Fibroblast of skin of back (primary cell): ENCODE measurements at places on chromosomes 16 and 17.

- DNase-seq = no peak
Observed at GRCh38 chr17:29573871-29574731, 5.6 kb downstream of the TP53I13 start.

GRCh38 chr17:74801896-74802295 is 25.8 kb upstream of the NAT9 start:
- DNase-seq = no peak

DNA sequence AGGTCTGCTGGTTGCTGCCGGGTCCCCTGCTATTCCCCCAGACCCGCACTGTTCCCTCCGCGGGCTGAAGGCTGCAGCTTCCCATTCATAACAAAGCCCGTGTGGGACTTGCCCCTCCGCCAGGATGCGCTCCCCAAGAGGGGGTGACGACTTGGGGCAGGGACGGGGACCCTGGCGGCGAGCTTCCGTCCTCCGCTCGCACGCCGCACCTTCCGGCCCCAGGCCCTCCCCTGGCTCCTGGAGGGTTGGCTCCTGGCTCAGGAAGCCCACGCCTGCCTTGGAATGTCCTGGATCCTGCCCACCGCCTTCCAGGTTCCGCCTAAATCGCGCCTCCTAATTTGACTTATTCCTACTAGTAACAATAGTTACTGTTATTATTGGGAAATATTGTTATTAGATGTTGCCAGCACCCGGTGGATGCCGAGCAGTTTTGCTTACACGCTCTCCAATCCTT is 1.1 kb upstream of the TFAP4 start:
- peak; percentile 40 for DNase-seq

DNA sequence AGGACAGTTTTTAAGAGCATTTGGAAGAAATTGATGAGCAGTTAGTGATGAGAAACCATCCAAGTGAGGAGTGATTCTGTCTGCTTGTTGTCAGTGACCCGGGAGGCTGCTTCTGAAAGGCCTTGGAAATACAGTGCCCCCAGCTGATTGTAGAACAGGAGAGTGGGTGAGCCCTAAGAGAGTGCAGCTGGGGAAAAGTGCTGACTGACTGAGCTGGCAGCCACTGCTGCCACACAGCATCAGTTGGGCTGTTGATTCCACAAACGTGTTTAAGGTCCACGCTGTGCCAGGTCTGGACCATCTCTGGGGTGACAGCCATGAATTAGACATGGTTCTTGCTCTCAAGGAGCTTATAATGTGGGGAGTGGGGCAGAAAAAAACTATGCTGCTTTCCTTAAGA is 18.9 kb downstream of the NUP93 start:
- no peak for DNase-seq

- DNase-seq = no peak
Observed at GRCh38 chr16:83854420-83854819, 44.5 kb upstream of the MLYCD start.

DNA sequence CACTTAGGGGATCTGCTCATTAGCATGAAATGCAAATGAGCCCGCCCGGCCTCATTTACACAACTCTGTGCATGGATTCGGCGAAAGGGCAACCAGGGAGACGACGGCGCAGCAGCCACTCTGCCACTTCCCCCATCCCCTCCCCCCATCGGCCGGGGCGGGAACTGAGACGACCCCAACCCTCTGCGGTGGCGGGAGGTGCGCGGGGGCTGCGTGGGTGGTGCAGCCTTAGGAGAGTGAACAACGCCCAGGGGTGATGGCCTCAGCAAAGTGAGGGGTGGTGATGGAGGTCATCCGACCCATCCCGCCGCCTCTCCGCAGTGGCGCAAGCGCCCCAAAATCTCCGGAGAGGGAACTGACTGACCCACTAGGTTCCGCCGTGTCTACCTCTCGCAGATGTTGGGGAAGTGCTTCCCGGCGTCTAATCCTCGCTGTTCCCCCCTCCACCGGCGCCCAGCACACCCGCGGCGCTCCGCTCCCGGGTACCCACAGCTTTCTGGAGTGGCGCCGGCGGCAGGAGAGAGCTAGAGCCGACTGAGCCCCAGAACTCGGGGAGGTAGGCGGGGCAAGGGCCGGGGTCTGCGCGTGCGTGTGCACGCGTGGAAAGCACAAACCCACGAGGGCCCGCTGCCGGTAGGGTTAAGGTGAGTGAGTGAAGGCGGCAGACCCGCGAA is 1.4 kb upstream of the CACNA1G start:
- no peak for DNase-seq

- DNase-seq = no peak
Observed at GRCh38 chr17:6556121-6557039, at the start of gene PITPNM3. TSS of gene PITPNM3 (minus strand) at chr17:6556555. CDS start at chr17:6556406, 149 bp downstream.

DNA sequence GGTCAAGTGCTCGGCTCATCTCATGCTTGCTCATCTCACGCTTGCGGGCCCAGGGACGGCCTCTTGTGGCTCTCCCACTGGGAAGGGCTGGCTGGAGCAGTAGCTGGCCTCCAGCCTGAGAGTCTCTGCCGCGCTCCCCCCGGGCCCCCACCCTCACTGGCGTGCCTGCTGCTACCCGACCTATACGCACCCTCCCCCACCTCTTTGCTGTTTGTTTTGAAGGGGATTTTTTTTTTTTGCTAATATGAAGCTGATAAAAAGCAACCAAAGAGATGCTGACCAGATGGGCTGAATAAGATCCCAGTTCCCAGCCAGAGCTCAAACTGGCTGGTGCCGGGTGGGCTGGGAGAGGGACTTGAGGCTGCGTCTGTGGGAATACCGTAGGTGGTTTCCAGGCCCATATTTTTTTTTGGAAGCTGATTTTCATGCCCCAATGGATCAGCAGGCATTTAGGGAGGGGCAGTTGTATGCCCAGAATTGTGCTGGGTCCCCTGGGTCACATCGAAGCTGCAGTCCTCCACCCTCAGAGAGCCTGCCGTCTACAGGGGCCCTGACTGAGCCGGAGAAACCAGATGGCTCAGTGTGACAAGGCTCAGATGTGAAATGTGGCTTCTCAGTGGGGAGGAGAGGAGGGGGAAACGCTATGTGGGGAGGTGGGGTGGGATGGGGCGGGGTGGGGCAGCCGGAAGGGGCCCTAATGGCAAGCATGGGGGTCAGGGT is 115.0 kb downstream of the RAP1GAP2 start:
- DNase-seq = no peak

GRCh38 chr16:12535535-12536411 is 267.9 kb downstream of the CPPED1 start:
- peak; percentile 29 for DNase-seq

- peak; percentile 13 for DNase-seq
Observed at GRCh38 chr16:8583199-8583598, 7.1 kb downstream of the TMEM114 start.

DNA sequence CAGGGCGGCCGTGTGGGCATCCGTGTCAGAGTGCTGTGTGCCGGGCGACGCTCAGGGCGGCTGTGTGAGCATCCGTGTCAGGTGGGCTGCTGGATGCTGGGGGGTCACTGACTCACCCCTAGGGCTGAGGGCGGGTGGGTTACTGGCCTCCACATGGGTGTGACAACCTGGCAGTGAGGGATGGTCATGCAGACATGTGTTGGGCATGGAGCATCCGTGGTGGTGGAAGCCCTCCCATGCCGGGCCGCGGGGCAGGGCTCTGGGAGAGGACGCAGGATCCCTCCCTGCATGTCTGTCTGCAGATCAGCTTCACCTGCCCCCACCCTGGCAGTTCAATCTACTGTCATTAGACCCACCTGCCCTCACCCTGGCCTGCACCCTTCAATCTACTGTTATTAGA is 56.3 kb downstream of the METRNL start:
- no peak for DNase-seq

DNA sequence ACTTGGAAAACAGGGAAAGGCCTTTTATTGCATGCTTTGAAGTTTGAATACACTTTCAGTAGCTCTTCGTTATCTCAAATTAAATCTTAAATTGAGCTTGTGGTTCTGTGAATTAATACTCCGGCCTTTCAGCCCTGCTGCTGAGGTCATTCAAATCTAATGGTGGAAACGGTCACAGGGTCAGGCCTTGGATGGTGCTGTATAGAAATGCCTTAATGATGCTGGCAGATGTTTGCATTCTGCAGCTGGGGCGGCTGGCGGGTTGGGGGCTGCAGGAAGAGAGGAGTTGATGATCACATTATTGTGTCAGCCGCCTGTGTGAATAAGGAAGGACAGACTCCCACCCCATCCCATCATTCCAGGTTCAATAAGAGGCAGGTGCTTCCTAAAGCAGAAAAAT is 723.6 kb downstream of the WWOX start:
- DNase-seq = no peak

DNA sequence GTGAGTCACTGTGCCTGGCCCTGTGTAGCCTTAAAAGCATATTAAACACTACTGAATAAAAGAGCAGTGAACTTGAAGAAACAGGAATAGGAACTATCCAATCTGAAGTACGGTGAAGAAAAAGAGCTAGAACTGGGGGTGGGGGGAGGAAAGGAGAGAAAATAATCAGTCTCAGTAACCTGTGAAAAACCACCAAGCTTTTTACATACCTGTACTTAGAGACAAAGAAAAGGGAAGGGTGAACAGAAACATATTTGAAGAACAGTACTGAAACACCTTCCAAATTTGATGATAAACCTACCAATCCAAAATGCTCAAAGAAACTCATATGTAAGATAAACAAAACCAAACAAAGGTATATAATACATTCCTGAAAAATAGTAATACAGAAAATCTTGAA is 77.5 kb downstream of the USP32 start:
- no peak for DNase-seq

- DNase-seq = peak; percentile 98
Observed at GRCh38 chr16:84116720-84117493, at the start of gene MBTPS1. TSS of gene MBTPS1 (minus strand) at chr16:84116942. CDS start at chr16:84101783, 15,159 bp downstream.

GRCh38 chr17:18141210-18141803 is 32.8 kb downstream of the MYO15A start:
- DNase-seq = peak; percentile 54

- no peak for DNase-seq
Observed at GRCh38 chr16:88050952-88051660, 99.9 kb downstream of the BANP start.

GRCh38 chr16:17483351-17483750 is 12.6 kb upstream of the XYLT1 start:
- DNase-seq = no peak

DNA sequence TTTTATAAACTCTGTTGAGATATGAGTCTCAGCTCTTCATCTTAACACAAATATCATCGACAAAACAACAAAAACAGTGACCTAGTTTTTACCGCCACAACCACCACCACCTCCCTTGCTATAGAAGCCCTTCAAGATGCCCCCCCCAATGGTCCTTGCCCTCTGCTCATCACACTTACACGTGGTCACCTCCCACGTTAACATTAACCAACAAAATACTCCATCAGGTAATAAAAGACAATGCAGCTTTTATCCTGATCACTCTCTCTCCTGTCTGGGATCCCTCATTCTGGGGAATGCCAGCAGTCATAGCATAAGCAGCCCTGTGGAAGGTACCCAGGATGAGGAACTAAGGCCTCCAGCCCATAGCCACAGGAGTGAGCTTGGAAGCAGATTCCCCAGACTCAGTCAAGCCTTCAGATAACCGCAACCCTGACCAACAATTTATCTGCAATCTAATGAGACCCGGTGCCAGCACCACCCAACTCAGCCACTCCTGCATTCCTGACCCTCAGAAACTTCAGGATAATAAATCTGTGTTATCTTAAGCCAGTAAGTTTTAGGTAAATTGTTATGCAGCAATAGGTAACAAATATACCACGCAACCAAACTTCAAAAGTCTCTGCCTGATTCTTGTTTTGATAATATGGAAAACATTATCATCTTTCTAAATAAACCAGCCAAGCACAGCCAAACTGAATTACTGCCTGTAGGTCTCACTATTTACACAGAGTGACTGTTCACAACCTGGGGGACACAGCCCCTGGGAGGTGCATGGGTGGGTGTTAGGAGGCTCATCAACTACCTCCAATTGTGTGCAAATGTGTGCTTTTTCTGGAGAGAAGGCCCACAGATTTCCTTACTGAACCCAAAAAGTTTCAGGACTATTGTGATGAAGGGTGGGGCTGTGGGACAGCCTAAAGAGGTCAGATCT is 6.1 kb downstream of the PECAM1 start:
- DNase-seq = peak; percentile 18
